ENCODE measurements at places on chromosomes 13 and 19.

DNA sequence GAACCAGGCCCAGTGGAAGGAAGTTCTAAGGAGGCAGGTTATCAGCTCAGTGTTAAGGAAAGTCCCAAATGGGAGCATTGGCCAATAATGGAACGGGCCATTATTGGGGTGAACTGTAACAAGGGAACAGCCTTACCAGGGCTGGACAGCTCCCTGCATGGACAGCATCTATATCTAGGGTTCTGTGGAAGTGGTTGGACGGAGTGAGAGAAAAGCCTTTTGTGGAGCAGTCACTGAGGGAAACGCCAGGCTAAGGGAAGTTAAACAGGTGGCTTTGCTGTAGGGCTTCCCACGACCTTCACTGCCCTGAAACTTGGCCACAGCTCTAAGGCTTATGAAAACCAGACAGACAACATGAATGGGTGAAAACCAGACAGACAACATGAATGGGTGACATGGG is 17.0 kb downstream of the POU2F2 start:
- no peak for DNase-seq

GRCh38 chr19:46461537-46461936 is 9.8 kb downstream of the PNMA8A start:
- no peak for DNase-seq

DNA sequence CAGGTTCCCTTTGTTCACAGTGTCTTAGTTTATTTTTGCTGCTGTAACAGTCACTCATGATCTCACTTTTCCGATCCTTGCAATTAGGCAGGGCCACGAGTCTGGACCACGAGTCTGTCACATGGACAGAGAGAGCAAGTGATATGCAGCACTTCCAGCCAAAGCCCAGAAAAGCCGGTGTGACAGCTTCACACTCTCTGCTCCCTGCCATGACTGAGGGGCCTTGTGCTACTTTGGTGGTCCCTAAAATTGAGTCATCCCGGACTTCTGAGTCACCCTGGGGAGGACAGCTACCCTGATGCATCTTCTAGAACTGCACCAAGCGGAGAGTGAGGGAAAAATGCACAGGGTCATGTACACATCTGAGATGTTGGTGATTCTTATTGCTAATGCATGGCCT is 179.6 kb downstream of the EFNB2 start:
- DNase-seq: no peak

- no peak for DNase-seq
Measured at GRCh38 chr13:50401721-50402465, 386.6 kb downstream of the KCNRG start.

DNA sequence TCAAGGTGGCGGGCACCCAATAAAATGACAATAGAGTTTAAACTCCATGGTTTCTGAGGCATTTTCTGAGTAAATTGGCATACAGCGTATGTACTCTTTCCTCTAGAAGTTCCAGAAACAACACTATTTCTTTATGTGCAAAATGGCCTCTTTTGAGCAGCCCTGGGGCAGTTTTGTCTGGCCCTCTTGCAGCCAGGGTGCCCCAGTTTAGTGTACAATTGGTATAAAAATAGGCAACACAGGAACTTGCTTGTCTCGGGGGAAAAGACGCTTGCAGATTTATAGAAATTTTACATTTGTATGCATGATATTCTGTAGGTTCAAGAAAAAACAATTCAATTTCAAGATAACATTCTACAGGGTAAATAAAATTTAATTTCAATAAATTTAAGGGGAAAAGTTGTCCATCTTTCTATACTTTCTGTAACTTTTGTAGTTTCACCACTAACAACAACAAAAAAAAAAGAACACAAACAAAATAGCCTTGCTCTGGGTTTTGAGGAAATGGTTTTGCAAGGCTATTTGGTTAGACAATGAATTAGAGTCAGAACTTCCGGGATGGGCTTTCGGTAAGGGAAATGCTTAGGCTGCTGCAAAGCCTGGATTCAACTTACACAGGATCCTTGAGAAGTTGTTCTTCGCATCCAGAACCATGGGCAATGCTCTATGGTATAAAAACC is 45.3 kb downstream of the LRCH1 start:
- no peak for DNase-seq

GRCh38 chr13:113588394-113589111 is 4.0 kb downstream of the TFDP1 start:
- DNase-seq: no peak

DNA sequence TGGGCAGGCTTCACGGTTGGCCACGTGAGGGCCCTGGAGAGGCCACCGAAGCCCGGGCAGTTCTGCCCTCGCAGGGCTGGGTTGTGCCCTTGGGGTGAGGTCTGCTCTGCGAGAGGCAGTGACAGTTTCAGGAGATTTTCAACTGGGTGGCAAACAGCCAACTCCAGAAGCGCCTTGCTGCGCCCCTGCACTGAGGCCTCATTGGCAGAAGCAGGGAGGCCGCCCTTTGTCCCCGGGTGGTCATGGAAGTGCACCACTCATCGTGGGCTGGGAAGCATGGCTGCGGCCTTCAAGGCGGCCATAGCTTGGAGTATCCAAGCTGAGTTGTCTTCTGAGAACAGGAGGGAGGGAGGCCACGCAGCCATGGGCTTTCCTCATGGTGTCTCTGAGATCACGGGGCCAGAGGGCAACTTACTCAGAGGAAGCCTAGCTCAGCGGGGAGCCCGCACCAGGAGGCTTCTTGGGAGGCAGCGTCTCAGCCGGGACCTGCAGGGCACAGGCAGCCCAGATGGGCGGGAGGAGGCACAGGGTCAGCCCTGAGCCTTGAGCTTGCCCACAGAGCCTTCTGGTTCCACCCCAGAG is 14.8 kb downstream of the PLEKHJ1 start:
- no peak for DNase-seq

DNA sequence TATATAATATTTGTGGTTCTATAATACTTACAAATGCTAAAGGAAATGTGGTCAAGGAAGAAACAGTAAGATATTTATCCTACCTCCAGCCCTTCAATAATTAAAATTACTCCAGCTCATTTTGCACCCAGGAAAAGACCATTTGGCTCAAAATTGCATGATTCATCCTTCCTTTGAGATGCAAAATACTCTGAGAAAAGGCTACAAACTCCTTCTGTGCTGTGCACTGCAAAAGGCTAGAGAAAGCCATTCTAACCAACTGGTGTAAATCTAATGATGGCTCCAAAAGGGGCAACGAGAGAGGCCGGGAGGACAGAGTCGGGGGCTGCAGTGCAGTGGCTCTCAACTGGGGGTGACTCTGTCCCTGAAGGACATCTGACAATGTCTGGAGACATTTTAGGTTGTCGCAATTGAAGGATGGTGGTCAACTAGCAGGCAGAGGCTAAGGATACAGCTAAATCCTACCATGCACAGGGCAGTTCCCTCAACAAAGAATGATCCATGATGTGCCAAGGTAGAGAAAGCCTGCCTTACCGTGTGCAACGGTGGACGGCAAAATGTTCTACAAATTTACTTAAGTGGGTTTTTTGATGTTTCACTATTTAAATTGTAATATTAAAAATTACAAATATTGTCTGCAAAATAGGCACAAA is 32.6 kb downstream of the SLC7A1 start:
- no peak for DNase-seq

DNA sequence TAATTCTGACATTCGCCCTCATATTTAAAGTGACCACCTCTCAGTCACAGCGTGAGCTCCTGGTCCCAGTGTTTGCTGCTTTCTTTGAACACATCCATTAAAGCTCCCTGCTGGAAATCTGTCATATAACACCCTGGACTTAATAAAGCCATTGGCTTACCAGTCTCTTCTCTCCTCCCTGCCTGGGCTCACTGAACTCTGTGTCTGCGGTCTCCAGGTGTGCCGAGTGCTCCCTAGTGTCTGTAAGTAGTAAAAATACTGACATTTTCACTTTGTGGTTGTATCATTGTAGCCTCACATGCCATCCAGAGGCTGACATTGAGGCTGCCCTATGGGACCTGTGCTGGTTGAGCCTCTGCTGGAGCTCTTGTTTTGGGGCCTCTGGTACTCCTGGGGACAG is 2.6 kb upstream of the PSG11 start:
- no peak for DNase-seq

DNA sequence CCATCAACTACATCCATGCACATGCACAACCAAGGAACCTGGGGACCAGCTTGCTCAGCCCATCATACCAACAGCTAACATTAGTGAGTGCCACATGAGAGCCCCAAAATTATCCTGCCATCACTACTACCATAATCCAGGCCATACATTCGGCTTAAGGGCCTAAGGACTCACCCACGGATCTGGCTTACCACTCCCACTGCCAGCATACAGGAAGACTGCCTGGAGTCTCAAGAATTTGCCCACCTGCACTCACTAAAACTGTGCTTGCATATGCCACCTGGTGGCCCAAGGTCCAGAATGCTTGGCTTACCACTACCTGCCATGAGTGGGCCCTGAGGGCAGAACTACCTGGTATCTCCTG is 1562.9 kb upstream of the PRR20A start:
- DNase-seq: no peak

DNA sequence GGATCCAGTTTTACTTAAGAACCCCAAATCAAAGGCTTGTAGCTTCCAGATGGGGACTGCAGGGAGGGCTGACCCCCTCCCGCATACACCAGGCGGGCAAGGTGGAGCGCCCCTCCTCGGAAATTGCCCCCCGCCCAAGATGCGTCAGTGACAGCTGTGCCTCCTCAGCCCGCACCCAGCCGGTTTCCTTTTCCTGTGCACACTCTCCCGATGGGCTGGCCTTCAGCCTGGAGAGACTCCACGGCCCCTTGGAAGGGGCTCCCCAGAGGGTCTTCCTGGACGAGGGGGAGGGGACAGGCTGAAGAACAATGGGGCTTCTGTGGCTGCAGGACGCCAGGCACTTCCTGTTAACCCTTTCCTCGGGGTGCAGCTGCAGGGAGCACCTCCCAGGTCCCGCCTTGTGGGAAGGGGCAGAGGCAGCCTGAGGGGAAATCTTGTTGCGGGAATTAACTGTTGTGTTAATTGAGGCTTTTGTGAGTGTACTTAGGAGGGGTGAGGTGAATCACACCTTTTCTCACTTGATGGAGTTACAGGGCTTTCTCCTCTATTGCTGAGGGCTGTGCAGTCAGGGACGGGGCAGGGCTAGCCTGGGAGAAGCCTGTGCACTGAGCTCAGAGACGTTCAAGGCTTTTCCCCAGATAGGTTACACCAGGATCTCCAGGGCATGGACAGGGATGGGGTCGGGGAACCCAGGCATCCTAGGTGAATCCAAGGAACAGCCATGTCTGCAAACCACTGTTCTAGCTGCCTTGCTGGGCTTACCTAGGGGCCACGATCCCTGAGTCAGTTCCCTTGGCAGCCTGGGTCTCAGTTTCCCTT is 14.3 kb downstream of the IER2 start:
- DNase-seq: no peak

GRCh38 chr19:14476673-14477401 is 1.7 kb upstream of the PTGER1 start:
- peak; percentile 85 for DNase-seq

GRCh38 chr19:5291588-5292193 is 48.9 kb downstream of the PTPRS start:
- no peak for DNase-seq

GRCh38 chr13:26957182-26957581 is 196.6 kb upstream of the GPR12 start:
- DNase-seq: no peak

DNA sequence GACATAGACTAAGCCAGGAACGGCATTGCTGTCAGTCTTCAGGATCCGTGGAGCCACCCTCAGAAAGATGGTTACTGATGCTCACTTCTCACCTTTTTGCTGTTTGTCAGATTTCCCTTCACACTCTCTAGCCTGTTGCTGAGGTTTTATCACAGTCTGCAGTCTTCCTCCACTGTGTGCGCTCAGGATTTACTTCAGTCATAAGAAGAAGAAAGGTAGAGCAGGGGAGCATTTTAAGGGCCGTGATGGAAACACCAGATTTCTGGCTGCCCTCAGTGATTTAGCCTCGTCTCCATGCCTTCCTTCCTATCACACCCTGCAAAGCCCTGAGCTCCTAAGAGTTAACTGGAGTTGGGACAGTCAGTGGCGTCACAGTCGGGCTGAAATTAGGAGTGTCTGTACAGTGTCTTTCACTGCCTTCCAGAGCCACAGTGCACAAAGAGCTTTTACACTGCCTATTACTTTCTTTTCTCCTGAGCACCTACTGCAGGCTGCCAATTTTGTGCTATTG is 60.0 kb upstream of the GPR183 start:
- DNase-seq: no peak

GRCh38 chr13:101767131-101767530 is 314.7 kb downstream of the ITGBL1 start:
- no peak for DNase-seq

DNA sequence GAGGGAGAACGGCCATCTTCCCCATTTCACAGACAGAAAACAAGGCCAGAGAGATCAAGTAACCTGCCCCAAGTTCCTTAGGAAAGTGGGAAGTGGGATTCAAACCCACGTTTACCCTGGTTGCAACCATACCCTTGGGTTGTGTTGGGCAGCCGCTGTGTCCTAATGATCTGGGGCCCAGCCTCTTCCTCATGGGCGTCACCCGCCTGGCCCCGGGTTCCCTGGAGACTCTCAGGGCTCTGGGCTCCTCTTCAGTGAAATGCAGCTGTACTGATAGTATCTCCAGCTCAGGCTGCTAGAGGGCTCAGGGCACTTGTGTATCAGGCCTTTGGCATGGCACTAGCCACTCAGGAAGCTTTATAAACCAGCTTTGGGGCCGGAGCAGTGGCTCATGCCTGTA is 9.8 kb downstream of the TMED1 start:
- DNase-seq: no peak

GRCh38 chr19:42206871-42207755 is 10.4 kb downstream of the DEDD2 start:
- DNase-seq: no peak

- DNase-seq: no peak
Measured at GRCh38 chr19:50713556-50714236, 5.9 kb downstream of the SHANK1 start.

DNA sequence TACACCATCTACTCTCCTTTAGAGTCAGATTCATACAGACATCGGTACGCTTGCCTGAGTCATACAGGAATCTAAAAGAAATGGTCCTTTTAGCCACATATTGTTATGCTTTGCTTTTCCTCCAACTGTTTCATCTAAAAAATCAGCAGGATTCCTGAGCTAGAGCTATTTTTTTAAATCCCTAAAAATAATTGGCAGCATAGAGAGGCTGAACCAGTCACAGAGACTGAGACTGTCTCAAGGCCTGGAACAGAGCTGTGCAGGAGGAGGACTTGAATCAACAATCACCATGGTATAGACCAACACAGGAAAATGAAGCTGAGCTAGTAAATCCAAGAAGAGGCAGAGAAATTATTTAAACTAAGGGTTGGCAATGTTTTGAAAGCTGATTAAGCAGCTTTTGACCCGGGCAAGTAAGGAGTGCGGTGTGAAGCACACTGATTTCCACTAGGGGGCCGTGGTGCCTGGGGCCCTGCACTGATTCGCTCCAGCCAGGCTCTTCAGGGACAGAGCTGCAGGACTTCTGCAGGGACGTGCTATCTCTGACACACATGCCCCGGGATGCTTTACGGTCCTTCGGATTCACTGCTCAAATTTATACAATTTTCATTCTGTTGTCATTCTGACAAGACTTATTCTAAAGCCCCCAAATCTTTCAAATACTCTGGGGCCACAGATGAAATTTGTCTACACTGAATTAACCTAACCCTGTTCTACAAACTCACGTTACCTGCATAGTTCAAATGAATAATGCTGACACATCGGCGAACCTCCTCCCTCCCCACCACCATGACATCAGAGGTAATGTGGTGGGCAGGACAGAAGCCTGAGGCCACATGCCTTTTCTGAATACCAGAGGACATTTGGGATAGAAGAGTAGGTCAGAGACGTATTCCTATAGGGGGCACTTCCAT is 87.6 kb upstream of the SLC15A1 start:
- no peak for DNase-seq
